ENCODE measurements at places on chromosomes 13 and 19. TPM values are rescaled to one million over a fixed set of nuclear protein-coding genes. Genes with fewer than 3 reads are reported as not detected.

- DNase-seq = no peak
Observed at GRCh38 chr13:46006688-46007452, 45.7 kb downstream of the ZC3H13 start.

DNA sequence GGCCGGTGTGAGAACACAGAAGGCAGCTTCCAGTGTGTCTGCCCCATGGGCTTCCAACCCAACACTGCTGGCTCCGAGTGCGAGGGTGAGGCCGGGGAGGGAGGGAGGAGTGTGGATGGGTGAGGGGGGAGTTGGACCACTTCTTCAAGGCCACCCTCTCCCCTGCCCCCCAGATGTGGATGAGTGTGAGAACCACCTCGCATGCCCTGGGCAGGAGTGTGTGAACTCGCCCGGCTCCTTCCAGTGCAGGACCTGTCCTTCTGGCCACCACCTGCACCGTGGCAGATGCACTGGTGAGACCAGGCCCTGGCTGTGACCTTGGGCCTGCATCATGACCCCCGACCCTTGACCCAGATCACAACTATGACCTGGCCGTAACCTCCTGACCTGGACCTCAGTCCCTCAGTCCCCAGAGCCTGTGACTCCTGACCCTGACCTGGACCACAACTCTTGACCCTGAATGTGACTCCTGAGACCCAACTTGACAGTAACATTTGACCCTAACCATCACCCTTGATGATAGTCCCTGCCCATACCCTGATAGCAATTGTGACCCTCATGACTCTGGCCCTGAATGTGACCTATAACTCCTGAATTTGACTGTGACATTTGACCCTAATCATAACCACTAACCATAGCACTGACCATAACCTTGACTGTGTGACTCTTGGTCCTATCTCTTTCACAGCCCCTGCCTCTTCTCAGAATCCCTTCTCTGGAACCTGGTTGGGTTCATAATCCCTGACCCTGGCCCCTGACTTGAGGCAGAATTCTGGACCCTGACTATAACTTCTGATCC lies 10.9 kb downstream of the LTBP4 start:
- no peak for DNase-seq

DNA sequence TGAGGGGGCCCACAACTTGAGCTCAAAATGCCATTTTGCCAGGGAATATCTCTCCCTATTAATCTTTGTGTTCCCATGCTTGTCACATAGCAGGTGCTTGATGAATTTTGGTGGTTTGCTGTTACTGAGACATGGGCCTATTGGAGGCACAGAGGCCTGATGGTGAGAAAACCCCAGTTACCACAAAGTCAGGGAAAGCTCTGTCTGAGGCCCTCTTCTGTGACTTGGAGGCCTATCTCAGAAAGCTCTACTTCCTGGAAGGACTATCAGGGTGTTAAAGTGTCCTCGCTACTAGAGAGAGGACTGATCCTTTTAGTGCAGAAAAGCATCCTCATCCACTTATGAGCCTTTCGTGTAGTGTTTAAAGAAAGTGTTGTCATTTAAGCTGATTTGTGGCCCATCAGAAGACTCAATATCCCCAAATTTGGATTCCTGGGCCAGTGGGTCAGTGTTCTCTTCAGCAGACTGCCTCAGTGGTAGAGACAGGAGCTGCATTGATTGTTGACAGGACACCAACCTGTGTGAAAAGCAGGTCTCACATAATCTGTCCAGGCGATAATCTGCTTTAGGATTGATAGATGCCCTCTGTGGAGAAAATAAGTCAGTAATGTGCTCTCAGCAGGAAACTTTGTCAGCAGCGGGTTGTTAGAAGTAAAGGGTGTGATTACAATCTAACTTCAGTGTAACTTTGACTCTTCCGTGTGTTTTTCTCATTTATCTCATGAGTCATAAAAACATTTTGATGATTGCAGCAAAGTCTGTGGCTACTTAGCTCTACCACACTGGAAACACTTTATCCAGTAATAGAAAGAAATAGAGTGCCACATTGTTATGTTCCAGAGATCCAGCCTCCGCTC lies 121.0 kb downstream of the AKAP11 start:
- DNase-seq = no peak

DNA sequence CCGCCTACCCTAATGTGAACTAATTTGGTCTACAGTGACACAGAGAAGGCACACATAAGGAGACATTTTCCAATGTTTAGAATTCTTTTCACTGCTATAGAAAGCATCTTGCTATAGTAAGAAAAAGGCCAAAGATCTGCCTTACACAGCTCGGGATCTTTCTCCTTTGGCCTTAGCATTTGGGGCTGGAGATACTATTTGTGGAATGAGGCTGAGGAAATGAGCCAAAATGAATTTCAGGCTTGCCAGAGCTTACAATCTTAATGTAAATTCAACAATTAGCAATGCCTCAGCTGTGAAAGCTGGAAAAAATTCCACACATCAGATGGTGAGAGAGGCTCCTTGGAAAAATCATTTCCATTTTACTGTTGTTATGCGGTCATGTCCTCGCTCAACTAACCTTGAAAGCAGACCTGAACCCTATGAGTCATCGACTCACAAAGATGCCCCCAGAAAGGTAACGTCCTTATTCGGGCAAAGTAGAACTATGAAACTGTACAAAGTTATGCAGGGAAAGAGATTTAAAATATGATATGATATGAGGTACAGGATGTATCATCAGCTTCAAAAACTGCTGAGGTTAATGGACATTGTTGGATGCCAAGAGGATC lies 324.5 kb upstream of the NBEA start:
- DNase-seq = no peak

GRCh38 chr13:73162912-73163911 lies 104.4 kb downstream of the KLF5 start:
- no peak for DNase-seq

- DNase-seq = no peak
Observed at GRCh38 chr13:105428811-105429210, 1106.7 kb downstream of the EFNB2 start.

DNA sequence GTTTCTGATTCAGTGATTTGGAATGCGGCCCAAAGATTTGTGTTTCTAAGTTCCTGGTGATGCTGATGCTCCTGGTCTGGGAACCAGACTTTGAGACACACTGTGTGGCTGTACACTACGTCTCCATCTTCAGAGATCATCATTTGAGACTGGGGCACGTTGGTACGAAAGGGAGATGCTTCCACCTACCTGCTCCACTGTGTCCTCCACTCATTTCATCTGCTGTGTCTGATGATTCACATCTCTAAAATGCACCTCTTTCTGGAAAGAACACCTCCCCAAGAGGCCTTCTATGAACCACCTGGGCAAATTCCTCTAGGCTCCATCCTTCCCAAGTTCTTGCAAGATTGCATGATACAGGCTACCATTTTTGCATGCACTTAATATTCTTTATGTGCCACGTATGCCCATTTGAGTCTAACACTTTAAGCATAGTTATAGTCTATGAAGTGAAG lies 58.6 kb downstream of the ERCC5 start:
- no peak for DNase-seq

DNA sequence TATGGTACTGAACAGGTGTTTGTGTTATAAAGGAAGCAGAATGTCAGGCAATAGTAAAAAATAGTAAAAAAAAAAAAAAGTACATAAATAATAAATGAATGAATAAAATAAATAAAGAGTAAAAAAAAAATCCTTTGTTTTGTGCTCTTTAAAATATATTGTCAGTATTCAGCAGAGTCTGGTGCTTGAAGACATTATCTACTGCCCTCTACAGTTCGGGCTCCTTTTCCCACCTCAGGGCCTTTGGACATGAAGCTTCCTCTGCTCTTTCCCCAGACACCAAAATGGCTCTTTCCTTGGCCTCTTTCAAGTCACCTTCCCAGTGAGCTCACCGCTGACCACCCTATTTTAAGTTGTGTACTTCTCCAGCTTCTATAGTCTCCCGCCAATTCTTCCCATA lies 137.5 kb downstream of the TNFRSF19 start:
- DNase-seq = no peak

DNA sequence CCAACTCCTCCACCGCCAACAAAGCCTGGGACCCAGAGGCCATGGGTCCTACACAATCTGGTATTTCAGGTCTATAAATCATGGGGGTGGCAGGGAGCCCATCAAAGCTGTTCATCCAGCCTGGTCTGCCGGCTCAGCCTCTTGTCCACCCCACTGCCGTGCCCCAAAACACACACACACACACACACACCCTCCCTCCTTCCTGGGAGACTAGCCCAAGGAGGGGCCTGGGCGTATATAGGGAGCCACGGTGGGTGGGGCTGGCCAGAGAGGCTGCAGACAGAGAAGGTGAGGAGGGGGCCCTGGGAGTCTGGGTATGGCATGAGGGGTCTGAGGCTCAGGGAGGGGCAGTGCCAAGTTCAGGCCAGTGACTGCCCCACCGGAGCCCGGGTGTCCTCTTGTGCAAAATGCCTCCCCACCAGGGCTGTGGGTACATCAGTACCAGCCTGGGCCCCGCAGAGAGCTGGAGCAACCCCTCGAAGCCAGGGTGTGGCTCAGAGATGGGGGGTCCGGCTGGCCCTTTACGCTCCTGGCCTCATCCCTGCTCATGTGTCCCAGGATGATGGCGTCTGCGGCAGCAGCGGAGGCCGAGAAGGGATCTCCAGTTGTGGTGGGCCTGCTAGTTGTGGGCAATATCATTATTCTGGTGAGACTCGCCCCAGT lies at the start of gene UPK1A:
UPK1A (plus strand) TSS at position 267 of the 663 bp plus-strand sequence; CDS start at position 563, 296 bp downstream.
- DNase-seq = no peak

DNA sequence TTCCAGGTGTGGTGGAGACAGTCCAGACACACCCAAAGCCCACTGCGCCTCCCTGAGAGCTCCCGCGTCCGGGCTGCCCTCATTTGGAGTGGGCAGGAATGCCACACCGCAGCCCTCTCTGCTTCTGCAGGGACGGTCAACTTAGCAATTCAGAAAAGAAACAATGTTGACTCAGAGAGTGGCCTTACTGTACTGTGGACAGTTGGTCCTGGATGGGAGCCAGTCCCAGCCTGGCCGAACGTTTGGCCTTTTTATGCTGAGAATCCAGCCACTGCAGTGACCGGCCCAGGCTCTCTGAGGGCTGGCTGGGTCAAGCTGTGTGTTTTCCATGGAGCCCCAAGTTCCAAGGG lies 7.2 kb downstream of the GAS6 start:
- DNase-seq = peak; percentile 52

DNA sequence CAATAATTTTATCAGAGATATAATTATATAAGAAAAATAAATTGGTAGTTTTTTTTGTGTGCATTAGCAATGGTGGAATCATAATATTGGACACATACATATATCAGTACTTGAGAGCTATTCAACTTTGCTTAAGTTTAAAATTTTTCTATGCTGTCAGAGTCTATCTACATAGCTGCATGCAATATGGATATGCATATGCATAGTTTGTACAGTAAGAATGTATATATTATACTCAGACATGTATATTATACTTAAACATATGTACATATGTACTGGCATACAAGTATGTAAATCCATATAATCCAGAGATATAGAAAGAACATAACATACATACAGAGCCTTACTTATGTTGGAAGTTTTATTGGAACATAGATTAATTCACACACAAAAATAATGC lies 1043.2 kb downstream of the EFNB2 start:
- DNase-seq = no peak

DNA sequence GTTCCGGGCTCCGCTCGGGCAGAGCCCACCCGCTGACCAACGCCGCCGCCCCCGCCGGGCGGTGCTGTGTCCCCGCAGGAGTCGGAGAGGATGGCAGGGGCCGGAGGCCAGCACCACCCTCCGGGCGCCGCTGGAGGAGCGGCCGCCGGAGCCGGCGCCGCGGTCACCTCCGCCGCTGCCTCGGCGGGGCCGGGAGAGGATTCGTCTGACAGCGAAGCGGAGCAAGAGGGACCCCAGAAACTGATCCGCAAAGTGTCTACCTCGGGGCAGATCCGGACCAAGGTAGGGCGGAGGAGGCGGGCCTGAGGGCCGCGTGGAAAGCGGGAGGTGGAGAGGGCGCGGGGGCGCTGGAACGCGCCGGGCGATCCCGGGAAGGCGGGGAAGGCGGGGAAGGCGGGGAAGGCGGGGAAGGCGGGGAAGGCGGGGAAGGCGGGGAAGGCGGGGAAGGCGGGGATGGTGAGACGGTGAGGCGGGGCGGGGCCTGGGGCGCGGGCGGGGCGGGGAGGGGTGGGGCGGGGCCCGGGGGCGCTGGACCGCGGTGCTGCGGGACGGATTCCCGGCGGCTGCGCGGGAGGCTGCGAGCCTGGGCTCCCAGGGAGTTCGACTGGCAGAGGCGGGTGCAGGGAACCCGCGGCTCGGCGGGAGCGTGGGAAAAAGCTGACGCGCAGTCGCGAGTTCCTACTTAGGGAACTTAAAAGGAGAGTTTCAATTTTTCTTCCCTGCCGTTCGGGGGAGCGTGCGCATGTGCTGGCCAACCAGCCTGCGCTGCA lies 421 bp downstream of the DGKH start:
- peak; percentile 79 for DNase-seq

DNA sequence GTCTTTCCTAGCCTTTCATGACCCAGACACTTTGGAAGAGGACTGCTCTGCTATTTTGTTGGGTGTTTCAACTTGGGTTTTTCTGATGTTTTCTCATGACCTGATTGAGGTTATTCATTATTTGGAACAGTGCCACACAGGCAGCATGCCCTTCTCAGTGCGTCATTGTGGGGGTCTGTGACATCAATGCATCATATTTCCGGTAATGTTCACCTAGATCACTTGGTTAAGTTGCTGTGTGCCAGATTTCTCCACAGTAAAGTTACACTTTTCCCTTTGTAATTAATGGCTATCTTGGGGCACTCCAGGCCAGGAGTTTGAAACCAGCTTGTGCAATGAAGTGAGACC lies 124.4 kb downstream of the SIPA1L3 start:
- DNase-seq = no peak

GRCh38 chr19:5851302-5851701 lies at the start of gene FUT3:
Gene FUT3, minus strand, starts transcription at chr19:5851449.
- DNase-seq = no peak

DNA sequence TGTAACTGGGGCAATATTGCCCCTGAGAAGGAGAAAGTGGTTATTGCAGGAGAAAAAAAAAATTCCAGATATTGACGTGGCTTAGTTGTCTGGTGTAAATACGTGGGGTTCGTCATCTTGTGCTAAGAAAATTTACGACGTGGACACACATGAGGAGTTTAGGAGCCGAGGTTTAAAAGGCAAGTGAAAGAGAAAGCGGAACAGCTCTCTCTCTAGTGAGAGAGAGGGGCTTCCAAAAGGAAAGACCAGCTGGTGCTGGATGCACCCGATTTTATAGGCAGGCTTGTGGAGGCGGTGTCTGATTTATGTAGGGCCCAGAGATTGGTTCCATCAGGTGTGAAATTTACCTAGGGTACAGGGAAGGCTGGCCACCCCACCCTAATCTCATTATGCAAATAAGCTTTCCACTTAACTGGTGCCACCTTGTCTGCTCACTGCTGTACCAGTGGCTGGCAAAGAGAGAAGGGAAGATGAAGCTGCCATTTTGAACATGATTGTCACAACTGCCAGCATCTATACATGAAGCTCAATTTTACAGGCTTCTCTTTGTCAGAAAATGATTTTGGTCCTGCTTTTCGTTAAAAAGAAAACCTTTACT lies 845.1 kb downstream of the DACH1 start:
- DNase-seq = no peak

GRCh38 chr13:23612182-23612581 lies 42.0 kb downstream of the TNFRSF19 start:
- DNase-seq = no peak

Gene ZNF296
- 2.2 TPM for total RNA-seq

Gene PABPC3
- 0.29 TPM for total RNA-seq

Gene C19orf67
- not detected for total RNA-seq

Gene IGFL4
- total RNA-seq = 1.3 TPM

Gene ATP8B3
- total RNA-seq = 0.48 TPM

Gene TDRD12
- total RNA-seq = 0.24 TPM

Gene CCL25
- 1.4 TPM for total RNA-seq
